Frontal cortex (tissue), 4 donors: ENCODE measurements at places on chromosomes 2 and 18.

- DNase-seq: no peak
These were observed 4.3 kb downstream of the LDLRAD4 start for GRCh38 chr18:13222856-13223281.

GRCh38 chr2:46416739-46417403 is 62.5 kb upstream of the TMEM247 start:
- DNase-seq: no peak

- no peak for DNase-seq
These were observed 69.5 kb upstream of the CHRNA1 start for GRCh38 chr2:174833737-174834136.

DNA sequence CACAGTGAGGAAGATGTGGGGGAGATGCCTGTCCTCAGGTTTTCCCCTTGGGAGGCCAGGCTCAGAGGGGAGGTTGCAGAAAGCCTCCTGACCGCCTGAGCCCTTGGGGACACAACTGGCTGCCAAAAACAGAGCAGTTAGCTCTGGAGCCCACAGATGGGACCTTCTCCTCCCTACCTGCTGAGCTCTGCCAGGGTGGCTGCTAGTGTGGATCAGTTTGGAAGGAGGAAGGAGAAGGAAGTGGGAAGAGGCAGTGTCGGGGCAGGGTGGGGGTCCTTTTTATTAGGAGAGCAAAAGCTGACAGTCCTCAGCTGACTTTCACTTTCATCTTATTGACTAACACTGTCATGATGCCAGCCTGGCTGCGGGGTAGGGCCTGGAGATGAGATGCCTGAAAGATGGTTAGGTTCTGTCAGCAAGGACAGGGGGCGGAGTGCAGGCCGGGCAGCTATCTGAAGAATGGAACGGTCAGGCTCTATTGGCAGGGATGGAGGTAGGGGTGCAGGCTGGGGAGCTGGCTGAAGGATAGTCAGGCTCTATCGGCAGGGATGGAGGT is 188.5 kb upstream of the HDAC4 start:
- DNase-seq: no peak

DNA sequence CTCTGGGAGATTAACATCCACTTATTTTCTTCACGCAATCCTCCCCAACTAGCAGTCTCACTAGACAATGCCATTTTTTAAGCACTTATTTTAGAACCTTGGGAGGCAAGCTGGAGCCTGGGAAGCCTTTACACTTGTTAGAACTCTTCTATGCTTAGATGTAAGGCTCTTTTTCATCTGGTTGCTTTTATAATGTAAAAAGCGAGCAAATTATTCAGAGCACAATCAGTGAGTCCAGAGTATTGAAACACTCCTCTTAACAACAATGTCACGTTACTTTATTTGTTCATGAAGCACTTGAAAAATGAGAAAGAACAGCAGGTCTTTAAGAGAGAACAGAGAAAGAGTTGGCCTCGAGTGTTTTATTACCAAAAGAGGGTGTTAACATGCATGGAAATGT is 84.1 kb upstream of the SLC8A1 start:
- no peak for DNase-seq

DNA sequence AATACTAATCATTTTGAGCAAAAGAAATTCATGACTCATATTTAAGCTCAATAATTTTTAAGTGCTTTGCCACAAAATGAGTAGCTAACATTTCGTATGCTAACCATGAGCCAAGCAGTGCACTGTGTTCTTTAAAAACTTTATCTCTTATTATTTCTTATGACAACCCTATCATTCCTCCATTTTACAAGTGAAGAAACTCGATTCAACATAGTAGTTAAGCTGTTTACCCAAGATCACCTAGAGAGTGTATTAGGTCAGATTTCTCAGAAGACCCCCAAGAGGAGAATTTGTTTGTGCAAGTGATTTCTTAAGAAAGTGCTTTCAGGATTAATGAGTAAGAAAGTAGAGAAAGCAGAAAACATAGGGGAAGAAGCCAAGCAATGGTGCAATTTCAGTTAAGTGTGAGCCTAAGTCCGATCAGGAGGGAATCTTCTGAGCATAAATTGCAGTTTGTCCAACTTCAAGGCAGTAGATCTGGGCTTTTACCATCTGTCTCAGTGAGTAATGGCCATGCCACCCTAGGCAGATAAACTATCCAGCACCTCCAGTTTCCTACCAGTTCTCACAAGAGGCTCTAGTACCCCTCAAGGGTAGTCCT is 202.7 kb downstream of the SCG2 start:
- no peak for DNase-seq

DNA sequence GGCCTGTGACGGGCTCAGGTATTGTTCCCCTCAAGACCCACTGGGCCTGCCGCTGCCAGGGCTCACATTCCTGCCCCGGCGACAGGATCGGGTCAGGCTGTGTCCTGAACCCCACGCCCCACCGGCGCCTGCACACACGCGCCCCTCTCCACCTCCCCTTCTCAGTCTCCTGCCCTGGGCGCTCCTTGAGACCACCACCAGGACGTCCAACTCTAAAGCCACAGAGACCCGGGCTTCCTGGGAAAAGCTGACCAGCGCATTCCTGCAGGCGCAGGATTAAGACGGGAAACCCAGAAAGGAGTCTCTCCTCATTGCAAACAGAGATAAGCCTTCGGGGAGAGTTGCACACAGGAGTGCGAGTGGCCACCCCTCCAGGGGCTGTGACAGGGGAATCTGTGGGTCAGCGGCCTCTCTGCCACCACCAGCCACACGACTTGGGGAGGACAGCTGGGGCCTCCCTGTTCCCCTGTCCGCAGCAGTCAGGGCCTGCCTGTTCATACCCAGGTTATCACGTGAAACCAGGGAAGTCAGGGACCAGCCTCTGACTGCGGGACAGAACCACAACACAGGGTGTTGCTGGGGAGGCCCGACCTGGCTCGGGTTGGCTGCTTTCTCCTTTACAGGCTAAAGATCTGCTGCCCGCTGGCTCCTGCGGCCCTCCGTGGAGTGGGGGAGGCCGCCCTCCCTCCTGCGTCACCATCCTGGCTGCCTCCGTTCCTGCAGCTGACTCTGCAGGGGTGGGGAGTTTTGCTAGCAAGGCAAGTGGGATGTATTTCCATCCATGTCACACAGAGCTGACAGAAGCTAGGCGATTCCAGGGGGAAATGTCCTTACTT is 88.8 kb downstream of the ZCCHC2 start:
- DNase-seq: no peak

DNA sequence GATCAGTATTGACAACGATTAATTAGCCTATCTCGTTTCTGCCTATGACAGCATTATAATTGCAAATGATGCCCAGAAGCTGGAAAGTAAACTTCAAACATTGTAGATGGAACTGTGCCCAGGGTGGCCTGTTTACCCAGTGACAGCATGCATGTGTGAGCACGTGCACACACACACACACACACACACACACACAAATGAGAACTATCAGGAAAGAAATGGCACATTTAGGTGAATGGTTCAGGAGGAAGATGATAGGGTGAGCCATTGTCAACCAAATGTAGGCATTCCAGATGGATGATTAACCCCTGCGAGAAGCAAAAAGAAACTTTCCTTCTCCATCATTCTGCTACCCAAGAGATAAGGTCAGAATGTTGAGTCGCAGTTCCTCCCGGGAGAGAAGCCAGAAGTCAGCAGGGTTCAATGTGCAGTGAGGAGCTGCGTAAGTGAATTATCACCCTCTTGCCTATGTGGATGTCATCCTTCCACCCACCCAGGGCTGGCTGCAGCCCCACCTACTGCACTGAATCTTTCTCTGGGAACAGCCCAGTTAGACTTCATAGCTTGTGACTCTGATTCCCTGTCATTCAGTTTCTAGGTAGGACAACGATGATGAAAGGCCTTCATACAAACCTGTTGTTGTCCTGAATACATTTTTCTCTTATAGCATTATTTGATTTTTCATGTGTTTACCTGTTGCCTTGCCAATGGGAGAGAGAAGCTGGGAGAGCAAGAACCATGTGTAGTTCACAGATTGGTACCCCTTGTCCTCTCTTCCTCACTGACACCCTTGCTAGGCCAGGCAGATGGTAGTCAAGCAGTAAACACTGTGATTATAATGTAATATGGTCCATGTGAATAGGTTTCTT is 3.5 kb upstream of the APOB start:
- DNase-seq: no peak

- no peak for DNase-seq
These were observed 23.3 kb downstream of the STAMBP start for GRCh38 chr2:73852020-73852419.

GRCh38 chr2:88856409-88857135 is 165.1 kb downstream of the RPIA start:
- no peak for DNase-seq

- DNase-seq: no peak
These were observed 36.1 kb downstream of the SLC40A1 start for GRCh38 chr2:189544318-189545042.

GRCh38 chr2:223731503-223731902 is 105.9 kb downstream of the AP1S3 start:
- no peak for DNase-seq

DNA sequence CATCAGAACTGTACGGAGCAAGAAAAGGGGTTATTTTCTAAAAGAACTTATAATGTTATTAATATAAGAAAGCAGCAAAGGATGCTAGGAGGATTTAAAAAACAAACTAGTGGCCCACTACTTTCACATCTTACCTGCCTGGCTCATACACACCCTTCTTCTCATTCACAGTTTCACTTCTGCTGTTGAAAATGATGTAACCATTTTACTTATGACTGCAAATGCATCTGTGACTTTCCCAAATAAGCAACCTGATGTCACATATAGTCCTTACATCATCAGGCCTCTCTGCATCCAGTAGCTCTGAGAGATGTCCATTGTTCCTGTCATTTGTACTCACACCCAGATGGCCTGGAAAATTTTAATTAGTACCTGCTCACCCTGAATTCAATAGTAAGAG is 101.8 kb upstream of the MYO3B start:
- DNase-seq: no peak

- no peak for DNase-seq
These were observed 145.6 kb downstream of the FAM161A start for GRCh38 chr2:61707984-61708852.

DNA sequence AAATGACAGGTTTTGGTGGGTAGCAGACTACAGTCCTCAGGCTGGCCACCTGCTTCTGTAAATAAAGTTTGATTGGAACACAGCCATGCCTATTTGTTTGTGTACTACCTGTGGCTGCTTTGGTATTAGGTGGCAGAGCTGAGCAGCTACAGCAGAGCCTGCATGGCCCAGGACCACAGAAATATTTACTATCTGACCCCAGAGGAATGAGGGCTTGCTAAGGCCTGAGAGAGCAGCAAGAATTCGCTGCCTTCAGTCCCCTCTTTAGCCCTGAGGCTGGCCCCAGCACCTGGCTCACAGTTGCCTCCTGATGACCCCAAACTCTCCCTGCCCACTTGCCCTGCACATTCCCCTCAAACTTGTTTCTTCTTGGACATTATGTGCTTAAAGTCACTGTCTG is 32.5 kb downstream of the POLR1A start:
- no peak for DNase-seq

DNA sequence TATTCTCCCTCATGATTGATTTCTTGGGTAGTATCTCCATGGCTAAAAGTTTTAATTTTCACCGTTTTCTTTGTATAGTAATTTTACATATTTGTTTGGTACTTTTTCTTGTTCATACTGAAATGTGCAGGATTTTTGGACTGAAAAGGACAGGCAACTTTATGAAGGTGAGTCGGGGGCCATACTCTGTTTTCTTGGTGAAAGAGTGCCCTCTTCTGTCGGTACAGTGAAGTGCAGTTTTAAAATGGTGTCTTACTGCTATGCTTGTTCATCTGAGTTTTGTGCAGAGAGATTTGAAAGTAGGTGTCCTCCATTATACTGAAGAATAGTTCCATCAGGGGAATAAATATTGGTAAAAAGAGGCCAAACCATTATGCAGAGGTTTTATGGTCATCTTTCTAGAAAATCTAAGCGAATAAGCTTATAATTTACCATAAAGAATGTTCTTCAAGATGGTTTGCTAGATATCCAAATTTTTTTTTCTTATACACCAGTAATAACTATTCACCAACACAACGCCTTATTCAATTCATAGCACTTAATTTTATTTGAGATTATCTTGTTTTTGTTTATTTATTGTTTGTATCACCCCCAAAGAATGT is 8.7 kb upstream of the SERPINB13 start:
- DNase-seq: no peak

DNA sequence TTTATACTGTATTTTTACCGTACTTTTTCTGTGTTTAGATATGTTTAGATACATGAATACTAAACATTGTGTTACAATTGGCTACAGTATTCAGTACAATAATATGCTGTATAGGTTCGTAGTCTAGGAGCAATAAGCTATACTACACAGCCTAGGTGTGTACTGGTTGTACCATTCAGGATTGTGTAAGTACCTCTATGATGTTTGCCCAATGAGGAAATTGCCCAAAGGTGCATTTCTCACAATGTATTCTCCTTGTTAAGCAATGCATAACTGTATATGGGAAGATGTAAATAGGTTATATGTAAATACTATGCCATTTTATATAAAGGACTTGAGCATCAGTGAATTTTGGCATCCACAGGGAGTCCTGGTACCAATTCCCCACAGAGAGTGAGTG is 10.7 kb downstream of the EIF2AK2 start:
- DNase-seq: no peak

DNA sequence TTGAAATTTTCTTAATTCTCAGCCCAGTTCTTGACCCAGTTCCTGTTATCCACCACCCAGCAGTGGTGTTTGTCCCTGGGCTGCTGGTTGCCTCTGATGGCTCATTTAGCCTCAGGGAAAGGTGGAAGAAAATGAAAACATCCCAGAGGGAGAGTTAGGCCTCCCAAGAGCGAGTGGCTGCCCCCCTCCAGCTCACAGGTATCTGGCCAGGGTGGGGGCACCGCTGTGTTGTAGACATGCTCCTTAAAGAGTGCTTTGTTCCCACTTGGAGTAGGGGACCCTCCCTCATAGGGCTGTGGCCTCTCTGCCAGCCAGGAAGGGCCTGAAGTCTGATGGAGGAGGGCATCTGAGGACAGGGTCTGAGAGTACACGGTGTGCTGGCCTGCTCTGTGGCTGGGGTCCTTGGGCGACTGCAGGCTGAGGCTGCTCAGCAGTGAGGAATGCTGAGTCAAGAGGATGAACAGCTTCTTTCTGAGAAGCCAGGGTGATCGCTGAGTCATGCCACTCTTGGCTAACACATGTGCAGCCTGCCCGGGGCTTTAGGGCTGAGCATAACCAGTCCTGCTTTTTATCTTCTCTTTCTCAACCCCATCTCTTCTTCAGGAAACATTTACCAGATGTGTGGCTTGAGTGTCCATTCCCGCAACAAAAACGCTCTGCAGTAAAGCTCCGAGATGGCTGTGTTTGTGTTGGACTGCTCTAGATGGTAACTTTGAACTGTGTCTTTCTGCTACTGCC is 72.3 kb downstream of the IL1R2 start:
- DNase-seq: peak; percentile 70

- no peak for DNase-seq
These were observed 82.4 kb downstream of the SNTG2 start for GRCh38 chr2:1033069-1033468.
